Mammary microvascular endothelial cell (primary cell): ENCODE measurements at places on chromosomes 11 and 22. TPM values are rescaled to one million over a fixed set of nuclear protein-coding genes. Genes with fewer than 3 reads are reported as not detected.

The OR52L1 gene
- total RNA-seq = not detected in 2 replicates

The FXYD6 gene
- total RNA-seq = 0.30 TPM in 1 of 2 replicates, not detected in the other

The CD3D gene
- not detected in 2 replicates for total RNA-seq

The POU2AF1 gene
- not detected in 2 replicates for total RNA-seq

The ATG13 gene
- 82.8 and 91.6 TPM in 2 replicates for total RNA-seq

The OR52N4 gene
- total RNA-seq = not detected in 2 replicates

The PTPRCAP gene
- total RNA-seq = 0.87 TPM in 1 of 2 replicates, not detected in the other
